ENCODE measurements at places on chromosomes 3 and 15. TPM values are rescaled to one million over a fixed set of nuclear protein-coding genes. Genes with fewer than 3 reads are reported as not detected.
A peak's percentile ranks its signal among the peaks of the same experiment; 100 is the strongest.

CEMIP gene
- total RNA-seq = 0.28 TPM

TMEM108 gene
- 0.33 TPM for total RNA-seq

DNAH1 gene
- total RNA-seq = 3.3 TPM

GRCh38 chr3:128153156-128154041, at the start of gene EEFSEC:
EEFSEC (plus strand) TSS chr3:128153481; CDS start chr3:128153508, 27 bp downstream.
- peak; percentile 76 for DNase-seq

GRCh38 chr15:52567871-52568600, 794 bp downstream of the ARPP19 start:
- no peak for DNase-seq

- no peak for DNase-seq
These were observed 585 bp downstream of the SLCO3A1 start for GRCh38 chr15:91853948-91854638.

Data from thymus (tissue), 14 donors.